ENCODE measurements at places on chromosomes 1 and 21.

DNA sequence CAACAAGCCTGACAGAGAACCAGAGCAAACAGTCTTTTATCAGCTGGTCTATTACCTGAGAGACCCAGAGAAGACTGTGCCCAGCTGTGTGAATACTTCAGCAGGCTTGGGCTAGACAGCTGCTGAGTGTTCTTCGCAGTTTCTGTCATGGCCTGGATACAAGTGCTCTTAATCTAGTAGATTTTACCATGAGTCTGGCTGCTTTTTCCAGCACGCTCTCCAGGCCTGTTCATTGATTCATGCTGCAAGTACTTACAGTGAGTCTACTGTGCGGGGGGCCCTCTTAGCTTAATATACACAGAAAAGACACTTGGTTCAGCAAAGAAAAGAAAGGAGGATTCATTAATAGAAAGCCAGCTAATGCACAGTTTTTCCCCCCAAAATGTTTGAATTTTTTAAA, 48.5 kb downstream of the RGS7 start:
- DNase-seq = no peak

GRCh38 chr1:167297222-167298214, 76.8 kb downstream of the POU2F1 start:
- DNase-seq = no peak

GRCh38 chr1:247212627-247213617, 41.1 kb upstream of the ZNF124 start:
- no peak for DNase-seq

GRCh38 chr1:90580176-90580575, 136.9 kb downstream of the BARHL2 start:
- DNase-seq = no peak

- DNase-seq = no peak
Measured at GRCh38 chr1:91578320-91579109, 77.9 kb downstream of the CDC7 start.

DNA sequence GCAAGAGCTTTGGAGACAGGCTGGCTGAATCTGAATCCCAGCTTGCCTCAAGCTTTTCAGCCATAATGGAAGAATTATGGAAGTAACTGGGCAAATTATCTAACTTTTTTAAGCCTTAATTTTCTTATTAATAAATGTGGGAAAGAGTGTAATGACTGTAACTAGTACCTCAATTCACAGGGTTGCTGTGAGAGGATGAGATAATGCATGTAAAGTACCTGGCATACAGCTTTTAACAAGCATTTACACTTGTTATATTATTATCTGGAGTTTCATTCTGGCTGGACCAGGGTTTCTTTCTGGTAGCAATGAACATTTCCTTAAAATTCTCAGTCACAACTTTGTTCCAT, 15.9 kb upstream of the TNFSF4 start:
- no peak for DNase-seq

DNA sequence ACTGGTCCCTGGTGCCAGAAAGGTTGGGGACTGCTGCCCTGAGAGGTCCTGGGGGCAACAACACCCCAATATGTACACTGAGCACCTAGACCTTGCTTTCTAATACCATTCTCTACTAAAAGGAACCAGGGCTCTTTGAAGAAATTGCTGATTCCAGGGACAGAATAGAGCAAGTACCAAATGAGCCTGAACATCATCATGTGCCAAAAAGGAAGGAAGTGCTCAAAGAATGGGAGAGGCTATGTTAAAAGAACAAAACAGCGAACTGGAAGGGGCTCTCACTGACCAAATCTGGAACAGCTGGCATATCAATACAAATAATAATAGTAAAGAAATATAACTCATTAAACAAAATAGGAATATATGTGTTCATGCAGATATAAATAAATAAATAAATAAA, 50.8 kb downstream of the PIK3R3 start:
- DNase-seq = no peak
